ENCODE measurements at places on chromosomes 4 and X. TPM values are rescaled to one million over a fixed set of nuclear protein-coding genes. Genes with fewer than 3 reads are reported as not detected.

- no peak overlapping the region for H3K27ac ChIP-seq
- DNase-seq, result no peak
- H3K36me3 ChIP-seq, result no peaks in the 10 kb centered on the region
- peaks cover 8% of the 10 kb centered on the region for H3K4me1 ChIP-seq
- peaks cover 29% of the 10 kb centered on the region for H3K27me3 ChIP-seq
These were observed 136.9 kb upstream of the ZIC3 start for GRCh38 chrX:137428766-137429591.

DNA sequence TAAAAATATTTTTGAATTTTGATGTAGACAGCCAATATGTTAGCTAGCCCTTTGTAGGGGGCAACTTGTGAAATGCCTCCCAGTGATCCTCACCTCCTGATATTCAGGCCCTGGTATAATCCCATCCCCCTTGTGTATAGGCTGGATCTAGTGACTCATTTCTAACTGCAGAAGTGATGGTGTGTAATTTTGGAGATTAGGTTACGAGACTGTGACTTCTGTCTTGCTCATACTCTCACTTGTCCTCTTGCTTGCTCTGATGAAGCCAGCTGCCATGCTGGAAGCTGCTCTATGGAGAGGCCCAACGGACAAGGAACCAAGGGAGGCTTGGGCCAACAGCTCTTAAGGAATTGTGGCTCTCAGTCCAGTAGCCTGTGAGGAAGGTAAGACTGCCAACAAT is 61.7 kb downstream of the GPR82 start:
- DNase-seq, result no peak
- peaks cover 15% of the 10 kb centered on the region for H3K4me1 ChIP-seq
- no peaks in the 10 kb centered on the region for H3K27me3 ChIP-seq

GRCh38 chr4:141311246-141312204 is 90.8 kb downstream of the ZNF330 start:
- DNase-seq, result no peak
- peaks cover 20% of the 10 kb centered on the region for H3K27me3 ChIP-seq
- peaks cover 4% of the 10 kb centered on the region for H3K4me1 ChIP-seq
- H3K4me3 ChIP-seq, result no peak overlapping the region
- H3K27ac ChIP-seq, result no peak overlapping the region

GRCh38 chr4:86441175-86441936 is 81.5 kb upstream of the MAPK10 start:
- peak overlapping the region; percentile 23 for H3K27ac ChIP-seq
- H3K36me3 ChIP-seq, result peaks cover 9% of the 10 kb centered on the region
- no peak overlapping the region for H3K4me3 ChIP-seq
- H3K27me3 ChIP-seq, result no peaks in the 10 kb centered on the region

- no peak for DNase-seq
- H3K27me3 ChIP-seq, result no peaks in the 10 kb centered on the region
- no peak overlapping the region for H3K27ac ChIP-seq
- no peaks in the 10 kb centered on the region for H3K36me3 ChIP-seq
- H3K4me1 ChIP-seq, result peaks cover 27% of the 10 kb centered on the region
These were observed 80.4 kb downstream of the HS6ST2 start for GRCh38 chrX:132877954-132878536.

The SOD3 gene
- total RNA-seq, result 22.9 TPM

DNA sequence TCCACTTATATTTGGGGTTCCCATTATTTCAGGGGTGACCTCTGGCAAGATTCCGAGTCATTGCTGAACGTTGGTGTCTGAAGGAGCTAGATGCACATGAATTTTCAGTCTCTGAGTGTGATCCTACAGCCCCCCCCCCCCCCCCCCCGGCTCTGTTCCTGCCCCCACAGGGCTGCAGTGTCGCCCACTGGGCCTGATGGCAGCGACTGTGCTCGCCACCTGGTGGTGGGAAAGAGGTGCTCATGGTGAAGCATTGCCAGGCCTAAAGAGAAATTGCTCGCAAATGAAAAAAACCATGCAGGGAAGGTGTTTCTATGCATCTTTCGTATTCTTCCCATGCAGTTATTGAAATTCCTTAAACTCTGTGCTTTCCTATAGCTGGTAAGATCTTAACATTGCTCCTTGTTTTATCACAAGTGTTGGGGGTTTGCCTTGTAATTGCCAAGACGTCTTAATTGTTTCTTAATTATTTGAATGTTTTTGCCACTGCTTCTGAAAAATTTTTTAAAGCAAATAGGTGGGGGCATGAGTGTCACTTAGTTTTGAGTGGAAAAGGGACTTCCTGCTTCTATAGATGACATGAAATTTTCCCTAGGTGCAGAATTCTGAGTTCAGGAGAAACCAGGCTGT is 63.2 kb downstream of the CLDN22 start:
- H3K27me3 ChIP-seq, result no peaks in the 10 kb centered on the region
- DNase-seq, result no peak
- H3K4me3 ChIP-seq, result no peak overlapping the region
- no peaks in the 10 kb centered on the region for H3K4me1 ChIP-seq

The SFRP2 gene
- total RNA-seq, result 130 TPM

The FOXO4 gene
- 9.3 TPM for total RNA-seq

The GUCY1B1 gene
- 20.5 TPM for total RNA-seq

- no peak overlapping the region for H3K4me3 ChIP-seq
- H3K36me3 ChIP-seq, result no peaks in the 10 kb centered on the region
- DNase-seq, result no peak
These were observed 63.4 kb downstream of the FHDC1 start for GRCh38 chr4:152999346-153000075.

DNA sequence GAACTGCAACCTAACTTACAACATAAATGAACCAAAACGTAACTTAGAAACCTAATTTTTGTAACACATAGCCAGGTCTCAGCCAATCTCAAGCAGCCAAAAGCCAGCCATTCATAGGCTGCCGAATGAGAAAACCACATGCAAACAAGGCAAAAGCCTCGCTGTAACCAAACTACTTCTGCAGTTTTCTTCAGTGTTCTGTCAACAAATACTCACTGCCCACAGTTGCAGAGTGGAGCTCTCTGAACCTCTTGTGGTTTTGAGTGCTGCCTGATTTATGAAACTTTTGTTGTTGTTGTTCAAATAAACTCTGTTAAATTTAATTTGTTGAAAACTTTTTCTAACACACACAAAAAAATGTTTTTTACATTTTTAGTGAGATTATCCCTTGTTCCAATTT is 251.2 kb downstream of the PAPSS1 start:
- no peak for DNase-seq
- no peaks in the 10 kb centered on the region for H3K4me1 ChIP-seq
- H3K36me3 ChIP-seq, result no peaks in the 10 kb centered on the region
- no peak overlapping the region for H3K4me3 ChIP-seq
- H3K27me3 ChIP-seq, result no peaks in the 10 kb centered on the region

The UGT2A1 gene
- not detected for total RNA-seq

The ASB9 gene
- not detected for total RNA-seq

GRCh38 chr4:25925486-25926201 is 11.6 kb downstream of the SMIM20 start:
- peaks cover 6% of the 10 kb centered on the region for H3K4me1 ChIP-seq
- peaks cover 8% of the 10 kb centered on the region for H3K36me3 ChIP-seq
- no peak for DNase-seq
- no peaks in the 10 kb centered on the region for H3K27me3 ChIP-seq
- H3K4me3 ChIP-seq, result no peak overlapping the region

DNA sequence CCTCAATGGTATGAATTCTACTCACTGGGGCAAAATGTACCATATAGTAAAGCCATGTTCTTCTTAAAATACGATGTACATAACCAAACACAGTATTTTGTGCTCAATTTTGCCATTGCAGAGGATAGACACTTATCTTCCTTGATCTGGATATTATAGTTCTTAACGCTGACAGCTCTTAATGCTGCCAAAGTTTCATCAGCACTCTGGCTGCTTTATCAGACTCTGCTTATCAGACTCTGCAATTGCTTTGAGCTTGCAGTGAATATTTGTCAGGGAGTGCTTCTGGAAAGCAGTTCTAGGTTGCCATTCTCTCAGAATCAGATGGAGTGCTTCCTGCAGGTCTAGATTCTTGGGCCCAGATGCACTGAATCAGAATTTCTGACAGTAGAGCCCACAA is 863.1 kb downstream of the CCSER1 start:
- H3K4me3 ChIP-seq, result no peak overlapping the region
- H3K36me3 ChIP-seq, result no peaks in the 10 kb centered on the region
- DNase-seq, result no peak

The TGIF2LX gene
- not detected for total RNA-seq

GRCh38 chr4:63493265-63493664 is 916.0 kb downstream of the TECRL start:
- no peak for DNase-seq
- H3K4me1 ChIP-seq, result no peaks in the 10 kb centered on the region
- H3K27me3 ChIP-seq, result peaks cover 2% of the 10 kb centered on the region
- no peaks in the 10 kb centered on the region for H3K36me3 ChIP-seq
- H3K4me3 ChIP-seq, result no peak overlapping the region

The CD99L2 gene
- 62.0 TPM for total RNA-seq

- H3K27ac ChIP-seq, result no peak overlapping the region
- no peaks in the 10 kb centered on the region for H3K36me3 ChIP-seq
- DNase-seq, result no peak
- H3K27me3 ChIP-seq, result no peaks in the 10 kb centered on the region
These were observed 1157.4 kb downstream of the FAM133A start for GRCh38 chrX:94831364-94831763.

DNA sequence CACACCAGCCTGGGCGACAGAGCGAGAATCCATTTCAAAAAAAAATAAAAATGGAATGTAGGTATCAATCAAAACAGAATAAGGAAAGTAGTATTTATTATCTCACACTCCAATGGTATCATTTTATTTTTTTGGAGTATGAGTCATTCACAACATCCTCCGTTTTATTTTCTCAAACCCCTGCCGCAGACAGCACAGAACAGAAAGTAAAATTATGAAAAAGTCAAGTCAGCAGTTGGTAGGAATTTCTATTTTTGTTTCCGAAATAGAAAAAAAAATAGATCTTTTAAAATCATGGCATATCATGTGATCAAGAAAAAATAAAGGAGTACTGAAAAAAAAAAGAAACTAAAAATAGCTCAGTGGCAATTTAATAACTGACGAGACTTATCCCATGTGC is 490.7 kb upstream of the TENM3 start:
- DNase-seq, result no peak
- no peaks in the 10 kb centered on the region for H3K27me3 ChIP-seq
- H3K4me3 ChIP-seq, result peak overlapping the region; percentile 59
- H3K4me1 ChIP-seq, result peaks cover 34% of the 10 kb centered on the region
- peak overlapping the region; percentile 78 for H3K27ac ChIP-seq

DNA sequence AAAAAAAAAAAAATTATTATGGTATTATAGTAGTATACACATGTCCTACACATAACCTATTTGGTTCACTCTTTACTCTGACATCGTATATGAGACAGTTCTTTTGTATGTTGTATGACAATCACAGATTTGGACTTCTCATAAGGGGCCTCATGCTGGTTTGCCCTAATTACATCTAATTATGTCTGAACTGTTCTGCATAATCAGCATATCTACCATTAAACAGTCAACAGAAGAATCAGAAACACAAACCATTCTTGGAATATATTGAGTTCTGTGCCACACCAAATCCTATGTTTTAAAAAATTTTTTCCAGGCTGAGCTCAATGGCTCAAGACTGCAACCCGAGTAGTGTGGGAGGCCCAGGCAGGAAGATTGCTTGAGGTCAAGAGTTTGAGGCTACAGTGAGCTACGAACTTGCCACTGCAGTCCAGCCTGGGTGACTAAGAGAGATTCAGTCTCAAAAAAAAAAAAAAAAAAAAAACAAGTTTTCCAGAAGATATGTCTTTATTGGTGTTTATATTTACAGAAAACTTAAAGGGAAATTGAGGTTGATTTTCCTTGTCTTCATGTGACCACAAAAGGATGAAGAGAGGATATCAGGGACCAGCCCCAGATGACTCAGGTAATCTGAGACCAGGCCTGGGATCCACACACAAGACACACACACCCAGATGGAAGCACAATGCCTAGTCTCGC is 22.2 kb downstream of the TRIM61 start:
- no peak for DNase-seq
- H3K27me3 ChIP-seq, result peaks cover 19% of the 10 kb centered on the region
- H3K36me3 ChIP-seq, result peaks cover 4% of the 10 kb centered on the region
- H3K4me3 ChIP-seq, result peak overlapping the region; percentile 2

GRCh38 chrX:37726346-37726745 is 40.8 kb downstream of the XK start:
- no peak overlapping the region for H3K4me3 ChIP-seq
- DNase-seq, result no peak
- peaks cover 10% of the 10 kb centered on the region for H3K4me1 ChIP-seq
- H3K36me3 ChIP-seq, result no peaks in the 10 kb centered on the region
- H3K27ac ChIP-seq, result no peak overlapping the region

The SHROOM3 gene
- 29.2 TPM for total RNA-seq

DNA sequence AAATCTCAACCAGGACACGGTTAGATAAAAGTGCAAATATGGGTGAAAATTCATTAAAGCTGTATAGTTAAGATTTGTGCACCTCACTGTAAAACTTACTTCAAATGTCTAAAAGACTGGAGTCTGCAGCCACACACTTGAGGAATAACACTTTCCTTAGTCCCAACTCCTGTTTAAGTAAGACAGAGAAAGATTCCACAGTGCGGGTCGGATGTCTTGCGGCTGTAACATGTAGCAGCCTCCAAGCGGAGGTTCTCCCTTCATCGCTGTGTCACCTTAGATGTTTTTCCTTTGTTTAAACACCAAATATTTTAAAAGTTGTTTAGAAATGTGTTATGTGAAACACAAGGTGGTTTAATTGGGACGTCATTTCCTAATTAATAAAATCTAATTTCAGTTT is 905 bp upstream of the MAEA start:
- peak overlapping the region; percentile 94 for H3K4me3 ChIP-seq
- H3K36me3 ChIP-seq, result no peaks in the 10 kb centered on the region
- peaks cover 36% of the 10 kb centered on the region for H3K4me1 ChIP-seq
- no peak for DNase-seq
- H3K27me3 ChIP-seq, result no peaks in the 10 kb centered on the region

GRCh38 chr4:13656569-13657405 is 29.3 kb upstream of the BOD1L1 start:
- H3K36me3 ChIP-seq, result no peaks in the 10 kb centered on the region
- H3K4me3 ChIP-seq, result peak overlapping the region; percentile 63
- H3K27me3 ChIP-seq, result no peaks in the 10 kb centered on the region
- no peak for DNase-seq
- H3K4me1 ChIP-seq, result peaks cover 18% of the 10 kb centered on the region
- H3K27ac ChIP-seq, result peak overlapping the region; percentile 42

DNA sequence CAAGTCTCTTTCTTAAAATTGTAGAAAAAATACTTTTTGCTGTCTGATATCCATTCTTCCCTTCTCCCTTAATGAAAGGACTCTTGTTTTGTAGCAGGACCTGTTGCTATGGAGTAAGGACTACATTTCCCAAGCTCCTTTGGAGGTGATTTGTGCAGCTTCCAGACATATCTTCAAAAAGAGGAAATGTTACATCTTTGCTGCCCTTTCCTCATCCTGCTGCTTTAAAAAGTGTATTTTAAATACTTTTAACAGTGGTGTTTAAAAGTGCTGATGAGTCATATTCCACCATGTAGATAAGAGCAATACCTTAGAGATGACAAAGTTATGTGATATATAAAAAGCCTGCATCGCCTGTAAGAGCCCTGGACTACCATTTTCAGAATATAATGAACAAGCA is 98.7 kb downstream of the CFAP299 start:
- H3K4me1 ChIP-seq, result no peaks in the 10 kb centered on the region
- no peak for DNase-seq
- H3K27ac ChIP-seq, result no peak overlapping the region
- no peaks in the 10 kb centered on the region for H3K36me3 ChIP-seq
